Mesenteric fat pad (tissue), 1 donor: ENCODE measurements at places on chromosomes 7 and 10. TPM values are rescaled to one million over a fixed set of nuclear protein-coding genes. Genes with fewer than 3 reads are reported as not detected.

KCND2 gene
- 2.9 TPM for total RNA-seq

FAM171A1 gene
- 36.2 TPM for total RNA-seq

HTR7 gene
- 0.74 TPM for total RNA-seq

FAM241B gene
- total RNA-seq, result 2.6 TPM

HMX3 gene
- total RNA-seq, result not detected

TACC2 gene
- total RNA-seq, result 31.0 TPM

CUTC gene
- 28.6 TPM for total RNA-seq

TAC1 gene
- 1.5 TPM for total RNA-seq

SUN3 gene
- total RNA-seq, result not detected

PRPS1L1 gene
- not detected for total RNA-seq

FOXI2 gene
- not detected for total RNA-seq

NEBL gene
- total RNA-seq, result 0.80 TPM

XPNPEP1 gene
- total RNA-seq, result 68.7 TPM

AKR1B15 gene
- 2.3 TPM for total RNA-seq

TMEM196 gene
- 2.5 TPM for total RNA-seq

OPN4 gene
- not detected for total RNA-seq

TIMM23B gene
- 20.7 TPM for total RNA-seq

SH2D4B gene
- 0.35 TPM for total RNA-seq

AKR1C8 gene
- total RNA-seq, result 1.3 TPM

MMRN2 gene
- 78.4 TPM for total RNA-seq

HOXA1 gene
- total RNA-seq, result 1.3 TPM

BHLHA15 gene
- total RNA-seq, result 0.67 TPM

ABCA13 gene
- total RNA-seq, result 0.67 TPM

MYO3A gene
- not detected for total RNA-seq

SEMA3A gene
- total RNA-seq, result 10.2 TPM

TAS2R5 gene
- 1.1 TPM for total RNA-seq

GLRX3 gene
- total RNA-seq, result 72.0 TPM

KIAA1217 gene
- 74.8 TPM for total RNA-seq

KLF14 gene
- 2.9 TPM for total RNA-seq
